ENCODE measurements at places on chromosomes 1 and 21.
A peak's percentile ranks its signal among the peaks of the same experiment; 100 is the strongest.

GRCh38 chr1:16903054-16903453 lies 7.3 kb downstream of the RNU1-2 start:
- DNase-seq: no peak

GRCh38 chr1:32144033-32144432 lies 35.4 kb upstream of the TXLNA start:
- DNase-seq: no peak

GRCh38 chr21:46297338-46298271 lies 11.5 kb downstream of the YBEY start:
- no peak for DNase-seq

DNA sequence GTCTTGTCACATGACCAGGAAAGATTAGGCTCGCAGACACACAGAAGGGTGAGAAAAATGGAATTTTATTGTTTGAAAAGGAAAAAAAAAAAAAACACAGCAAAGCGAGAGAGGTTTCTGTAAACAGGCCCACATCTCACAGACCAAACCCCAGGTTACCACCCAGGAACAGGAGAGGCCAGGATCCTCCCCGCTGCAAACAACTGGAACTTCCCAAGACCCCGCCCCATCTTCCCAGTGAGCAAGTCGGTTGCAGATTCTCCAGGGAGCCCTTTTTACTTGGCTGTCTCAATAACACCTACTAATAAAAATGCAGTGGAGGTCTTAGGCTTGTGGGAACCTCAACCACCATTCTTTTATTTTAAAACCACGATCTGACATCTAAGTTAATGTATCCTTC lies 84.7 kb upstream of the ETS2 start:
- DNase-seq: no peak

DNA sequence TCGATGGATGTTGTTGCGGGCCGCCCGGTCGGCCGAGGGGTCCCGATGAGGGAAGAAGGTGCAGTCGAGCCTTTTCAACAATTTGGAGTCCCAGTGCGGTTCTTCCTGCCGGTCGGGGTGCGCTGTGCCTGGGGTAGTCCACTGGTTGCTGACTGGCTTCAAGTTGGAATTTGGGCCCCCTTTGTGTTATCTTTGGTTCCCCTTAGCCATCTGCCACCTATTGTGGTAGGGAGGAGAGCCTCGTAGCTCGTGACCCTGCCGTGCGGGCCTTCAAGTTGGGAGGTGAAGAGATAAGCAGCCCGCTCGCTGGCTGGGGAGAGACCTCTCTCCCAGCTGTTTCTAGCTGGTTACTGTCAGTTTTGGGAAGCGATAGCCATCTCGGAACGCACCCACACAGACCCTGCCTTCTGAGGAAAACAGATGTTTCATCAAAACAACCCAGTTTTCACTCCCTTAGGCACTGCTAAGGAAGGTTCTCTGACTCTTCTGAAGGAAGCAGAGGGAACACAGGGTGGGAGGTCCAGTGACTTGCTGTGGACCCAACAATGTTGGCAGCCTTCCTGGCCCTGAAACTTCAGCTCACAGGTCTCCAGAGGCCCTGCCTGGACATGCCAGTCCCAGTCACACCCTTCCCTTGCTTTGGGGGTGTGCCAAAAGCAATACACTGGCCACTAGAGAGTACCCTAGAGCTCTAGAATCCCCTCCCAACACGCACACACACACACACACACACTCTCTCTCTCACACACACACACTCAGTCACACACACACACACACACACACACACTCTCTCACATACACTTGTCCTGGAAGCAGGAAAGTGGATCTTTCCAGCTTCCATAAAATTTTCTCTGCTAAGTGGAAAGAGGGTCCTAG lies 1.0 kb downstream of the BTG2 start:
- DNase-seq: no peak

GRCh38 chr1:19429611-19430010 lies 55.7 kb downstream of the CAPZB start:
- no peak for DNase-seq

DNA sequence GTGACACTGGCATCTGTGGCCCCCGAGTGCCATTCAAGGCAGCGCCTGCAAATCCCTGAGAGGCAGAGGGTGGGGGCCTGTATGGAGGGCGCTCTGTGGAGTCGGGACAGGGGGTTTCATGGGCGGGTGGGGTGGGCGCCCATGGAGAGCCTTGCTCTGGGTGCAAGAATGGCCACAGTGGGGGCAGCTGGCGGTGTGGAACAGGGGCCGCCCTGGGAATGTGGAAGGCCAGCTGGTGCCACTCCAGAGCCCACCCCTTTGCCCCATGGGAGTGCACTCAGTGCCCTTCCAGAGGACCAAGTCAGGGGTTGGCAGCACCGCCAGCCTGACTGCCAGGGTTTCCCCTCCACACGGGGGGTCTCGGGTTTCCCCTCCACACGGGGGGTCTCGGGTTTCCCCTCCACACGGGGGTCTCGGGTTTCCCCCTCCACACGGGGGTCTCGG lies 55.0 kb upstream of the TRAPPC10 start:
- no peak for DNase-seq

- no peak for DNase-seq
These were observed 291.7 kb upstream of the ZRANB2 start for GRCh38 chr1:71372496-71372895.

- DNase-seq: no peak
These were observed 1.4 kb downstream of the DUSP10 start for GRCh38 chr1:221740369-221740992.

DNA sequence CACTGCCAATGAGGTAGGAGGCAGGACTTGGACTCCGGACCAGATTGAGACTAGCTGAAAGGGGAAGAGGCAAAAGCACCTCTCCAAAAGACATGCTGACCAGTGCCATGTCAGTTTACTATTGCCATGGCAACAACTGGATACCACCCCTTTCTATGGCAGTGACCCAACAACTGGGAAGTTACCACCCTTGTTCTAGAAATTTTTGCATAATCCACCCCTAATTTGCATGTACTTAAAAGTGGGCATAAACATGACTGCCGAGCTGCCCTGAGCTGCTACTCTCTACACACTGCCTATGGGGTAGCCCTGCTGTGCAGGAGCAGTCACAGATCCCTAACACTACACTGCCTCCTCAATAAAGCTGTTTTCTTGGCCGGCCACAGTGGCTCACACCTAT lies 19.0 kb upstream of the SLC6A9 start:
- no peak for DNase-seq

- no peak for DNase-seq
These were observed 199.9 kb upstream of the JUN start for GRCh38 chr1:58983633-58984245.

GRCh38 chr1:32636914-32637645 lies 13.3 kb downstream of the ZBTB8OS start:
- DNase-seq: no peak

GRCh38 chr21:33943293-33943692 lies 27.7 kb upstream of the ATP5PO start:
- DNase-seq: no peak

DNA sequence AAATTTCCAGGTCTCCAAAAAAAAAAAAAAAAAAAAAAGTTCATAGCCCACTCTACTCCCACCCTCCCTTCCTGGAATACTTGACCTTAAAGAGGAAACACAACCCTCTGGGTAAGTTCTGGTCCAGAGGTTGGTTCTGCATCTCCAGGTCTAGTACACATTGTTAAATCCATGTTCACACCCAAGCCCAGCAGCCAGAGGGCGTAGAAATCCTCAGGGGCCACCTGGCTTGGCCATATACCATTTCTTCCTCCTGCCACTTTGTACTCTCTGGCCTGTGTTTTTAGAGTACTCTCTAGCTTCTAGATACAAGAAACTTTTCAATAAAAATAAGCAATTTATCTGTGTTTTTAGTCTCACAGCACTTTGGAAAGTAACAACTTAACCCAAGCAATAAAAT lies 89.3 kb downstream of the PHTF1 start:
- DNase-seq: no peak

DNA sequence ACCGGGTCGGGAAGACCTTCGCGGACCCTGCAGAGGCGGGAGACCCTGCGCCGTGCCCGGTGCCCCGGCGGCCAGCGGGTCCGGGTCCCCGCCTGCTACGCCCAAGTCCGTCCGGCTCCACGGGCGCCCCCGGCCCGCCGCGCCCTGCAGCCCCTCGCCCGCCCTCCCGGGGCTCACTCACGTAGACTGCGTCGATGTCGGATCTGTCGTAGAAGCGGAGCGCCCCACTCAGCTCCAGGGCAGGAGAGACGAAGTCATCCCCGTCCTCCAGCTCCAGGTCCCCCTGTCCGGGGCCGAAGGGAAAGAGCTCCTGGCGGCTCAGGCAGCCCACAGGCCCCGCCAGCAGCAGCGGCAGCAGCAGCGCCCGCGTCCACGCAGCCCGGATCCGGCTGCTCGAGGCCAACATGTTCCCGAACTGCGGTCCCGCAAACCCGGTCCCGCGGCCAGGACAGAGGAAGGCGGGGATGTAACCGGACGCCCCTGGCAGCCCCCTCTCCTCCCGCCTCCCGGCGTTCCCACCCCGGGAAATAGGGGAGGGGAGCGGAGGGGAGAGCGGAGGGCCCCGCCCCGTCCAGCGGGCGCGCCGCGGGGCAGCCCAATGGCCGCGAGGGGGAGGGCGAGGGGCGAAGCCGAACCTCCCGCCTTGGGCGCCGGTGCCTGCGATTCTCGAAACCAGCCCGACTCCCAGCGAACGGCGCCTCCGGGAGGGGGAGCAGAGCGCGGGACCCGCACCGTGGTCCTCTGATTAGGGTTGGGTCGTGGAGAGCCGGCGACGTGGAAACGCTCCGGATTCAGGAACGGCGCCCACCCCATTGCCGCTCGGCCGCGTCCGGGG lies at the start of gene NID1:
Gene NID1, minus strand, starts transcription at position 417 of the 835 bp plus-strand sequence. Its CDS starts 11 bp downstream, at position 406.
- DNase-seq: peak; percentile 19

DNA sequence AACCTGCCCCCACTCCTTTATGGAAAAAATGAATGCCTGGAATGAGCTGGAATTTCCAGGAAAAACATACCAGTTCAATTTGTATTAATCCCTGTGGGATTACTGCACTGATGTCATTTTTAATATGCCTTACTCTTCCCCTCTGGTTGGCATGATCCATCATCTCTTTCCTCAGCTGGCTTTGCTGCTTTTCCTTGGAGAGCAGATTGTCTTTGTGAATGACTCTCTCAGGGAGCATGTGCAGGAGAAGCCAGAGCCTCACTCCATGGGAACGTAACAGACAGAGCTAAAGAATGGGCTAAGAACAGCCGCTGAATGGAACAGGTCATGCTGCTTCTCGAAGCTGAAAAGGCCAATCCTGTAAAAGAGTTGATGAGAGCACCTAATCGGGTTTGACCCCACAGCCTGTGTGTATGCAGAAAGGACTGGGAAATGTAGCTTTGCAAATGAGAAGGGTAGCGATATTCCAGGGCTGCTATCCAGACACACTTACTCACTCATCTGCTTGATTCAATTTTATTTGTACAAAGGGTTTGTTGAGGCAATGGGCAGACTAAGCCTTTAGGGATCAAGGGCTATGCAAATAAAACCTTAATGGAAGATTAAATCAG lies 20.7 kb downstream of the PHC2 start:
- DNase-seq: no peak

DNA sequence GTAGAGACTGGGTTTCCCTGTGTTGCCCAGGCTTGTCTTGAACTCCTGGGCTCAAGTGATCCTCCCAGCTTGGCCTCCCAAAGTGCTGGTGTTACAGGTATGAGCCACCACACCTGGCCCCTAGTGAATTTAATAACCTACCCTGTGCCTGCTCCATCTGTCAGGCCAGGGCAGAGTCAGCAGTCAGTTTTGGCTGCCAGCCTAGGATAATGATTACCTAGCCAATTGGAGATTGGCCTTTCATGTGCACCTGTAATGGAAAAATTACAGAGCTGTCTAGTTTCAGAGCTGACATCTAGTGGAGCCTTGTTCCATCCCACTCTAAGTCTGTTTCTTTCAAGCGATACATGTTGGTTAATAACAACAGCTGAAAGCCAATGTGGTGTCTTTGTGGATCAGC lies 92.0 kb downstream of the DIRAS3 start:
- no peak for DNase-seq

- DNase-seq: no peak
These were observed 155.4 kb downstream of the CLEC20A start for GRCh38 chr1:178341261-178341956.

GRCh38 chr1:2356401-2356800 lies 35.0 kb downstream of the MORN1 start:
- DNase-seq: no peak

GRCh38 chr1:36922593-36923426 lies 111.5 kb downstream of the GRIK3 start:
- no peak for DNase-seq

DNA sequence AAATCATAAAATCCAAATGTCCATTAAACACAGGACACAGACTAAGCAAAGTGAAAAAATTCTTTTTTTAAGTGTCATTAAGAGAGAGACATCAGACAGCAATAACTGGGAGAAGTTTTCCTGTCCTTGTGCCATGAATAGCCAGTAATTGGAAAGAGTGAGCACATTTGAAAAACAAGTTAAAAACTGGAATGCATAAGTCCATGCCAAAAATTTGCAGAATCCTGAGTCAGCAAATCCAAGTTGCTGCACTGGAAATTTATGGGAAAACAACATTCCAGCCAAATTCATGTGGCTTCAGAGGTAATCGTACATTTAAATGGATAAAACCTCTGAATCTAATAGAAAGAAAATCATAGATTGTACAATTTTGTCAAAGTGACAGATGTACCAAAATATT lies 291.4 kb downstream of the LRRC40 start:
- no peak for DNase-seq

- DNase-seq: no peak
These were observed 22.4 kb downstream of the PTPN22 start for GRCh38 chr1:113849072-113849471.

DNA sequence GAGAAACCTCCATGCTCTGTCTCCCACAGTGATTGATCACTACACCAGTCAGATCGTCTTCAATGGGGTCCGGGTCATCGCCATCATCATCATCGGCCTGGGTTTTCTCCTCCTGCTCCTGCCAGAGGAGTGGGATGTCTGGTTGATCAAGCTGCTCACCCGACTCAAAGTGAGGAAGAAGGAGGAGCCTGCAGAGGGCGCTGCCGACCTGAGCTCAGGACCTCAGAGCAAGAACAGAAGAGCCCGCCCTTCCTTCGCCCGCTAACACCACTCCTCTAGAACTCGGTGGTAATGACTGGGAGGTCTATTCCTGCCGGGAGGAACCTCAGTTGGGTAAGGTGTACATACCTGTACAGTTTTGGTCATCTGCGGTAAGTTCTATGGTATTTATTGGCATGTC lies 50.3 kb upstream of the COA6 start:
- DNase-seq: no peak

DNA sequence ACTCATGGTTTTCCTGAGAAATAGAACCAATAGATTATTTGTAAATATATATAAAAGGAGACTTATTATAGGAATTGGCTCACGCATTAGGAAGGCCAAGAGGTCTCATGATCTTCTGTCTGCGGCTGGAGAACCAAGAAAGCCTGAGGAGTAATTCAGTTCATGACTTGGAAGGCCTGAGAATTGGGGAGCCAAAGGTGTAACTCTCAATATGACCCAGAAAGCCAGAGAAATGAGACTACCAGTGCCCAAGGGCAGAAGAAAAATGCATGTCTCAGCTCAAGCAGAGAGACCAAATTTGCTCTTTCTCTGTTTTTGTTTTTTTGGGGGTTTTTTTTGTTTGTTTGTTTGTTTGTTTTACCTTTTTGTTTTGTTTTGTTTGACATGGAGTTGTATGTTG lies 19.5 kb downstream of the SLAMF7 start:
- no peak for DNase-seq

Measured in caudate nucleus (tissue), 63 donors.